ENCODE measurements at places on chromosomes 1 and 21.
A peak's percentile ranks its signal among the peaks of the same experiment; 100 is the strongest.

DNA sequence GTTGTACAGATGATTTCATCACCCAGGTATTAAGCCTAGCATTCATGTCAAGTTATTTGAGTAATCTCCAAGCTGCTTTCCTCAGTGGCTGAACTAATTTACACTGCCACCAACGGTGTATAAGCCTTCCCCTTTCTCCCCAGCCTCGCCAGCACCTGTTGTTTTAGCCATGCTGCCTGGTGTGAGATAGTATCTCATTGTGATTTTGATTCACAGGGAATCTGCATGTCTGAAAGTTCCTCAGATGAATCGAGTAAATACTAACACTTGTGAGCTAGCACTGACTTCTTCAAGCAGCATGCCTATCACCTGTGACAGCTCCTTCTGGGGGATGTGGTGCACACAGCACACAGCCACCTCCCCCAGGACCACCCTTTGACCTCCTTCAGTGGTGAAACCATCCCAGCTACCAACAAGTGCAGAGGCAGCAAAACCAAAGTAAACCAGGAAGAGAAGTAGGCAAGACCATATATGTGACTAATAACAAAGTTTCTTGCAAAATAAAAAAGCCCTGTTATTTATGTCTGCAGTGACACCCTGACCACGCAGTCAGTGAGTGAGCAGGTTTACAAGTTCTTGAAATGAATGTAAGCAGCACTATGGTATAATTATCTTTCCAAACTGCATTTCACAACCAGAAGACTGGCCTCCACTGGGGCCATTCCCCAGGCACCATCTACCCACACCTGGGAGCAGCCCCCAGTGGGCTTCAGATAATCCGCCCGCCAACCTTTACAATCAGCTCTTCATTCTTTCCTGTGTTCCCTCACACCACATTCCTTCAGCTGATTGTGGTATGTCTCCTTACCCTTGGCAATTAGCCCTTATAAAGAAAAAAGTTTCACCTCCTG, 173.8 kb downstream of the ETS2 start:
- peak; percentile 70 for DNase-seq

DNA sequence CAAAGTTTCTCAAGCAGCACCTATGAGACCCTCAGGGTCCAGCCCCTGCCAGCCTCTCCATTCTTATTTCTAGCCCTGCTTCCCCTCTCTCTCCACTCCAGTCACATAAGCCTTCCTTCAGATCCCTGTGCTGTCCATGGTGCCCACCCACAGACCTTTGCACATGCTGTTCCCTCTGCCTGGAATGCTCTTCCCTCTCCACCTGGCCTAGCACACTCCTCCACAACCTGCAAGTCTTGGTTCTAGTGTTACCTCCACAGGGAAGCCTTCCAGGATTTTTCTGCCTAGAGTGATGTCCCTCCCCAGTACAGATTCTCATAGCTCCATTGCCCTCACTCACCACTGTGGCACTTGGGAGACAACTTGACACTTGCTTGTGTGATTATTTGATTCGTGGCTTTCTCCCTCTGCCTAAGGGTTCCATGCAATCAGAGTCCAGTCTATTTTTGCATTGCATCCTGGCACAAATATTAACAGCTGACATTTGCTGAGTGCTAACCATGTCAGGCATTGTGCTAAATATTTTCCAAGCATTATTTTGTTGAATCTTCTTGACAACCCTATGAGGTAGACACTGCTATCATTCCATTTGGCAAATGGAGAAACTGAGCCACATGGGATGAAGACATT, 127.3 kb downstream of the SYF2 start:
- DNase-seq = no peak

DNA sequence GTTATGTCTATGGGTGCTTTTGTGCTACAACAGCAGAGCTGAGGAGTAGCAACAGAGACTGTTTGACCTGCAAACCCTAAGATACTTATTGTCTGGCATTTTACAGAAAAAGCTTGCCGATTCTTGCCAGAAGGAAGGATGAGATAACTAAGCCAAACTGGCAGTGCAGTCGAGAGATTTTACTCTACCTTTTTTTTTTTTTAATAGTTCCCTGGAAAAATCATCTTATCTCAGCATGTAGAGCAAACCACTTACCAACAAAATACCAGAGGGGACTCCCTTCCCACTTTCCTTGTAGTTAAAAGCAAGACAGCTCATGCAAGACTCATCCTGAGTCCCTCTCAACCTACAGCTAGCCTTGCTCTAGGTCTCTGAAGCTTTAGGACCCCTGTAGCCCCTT, 132.9 kb downstream of the SYT2 start:
- DNase-seq = peak; percentile 69

DNA sequence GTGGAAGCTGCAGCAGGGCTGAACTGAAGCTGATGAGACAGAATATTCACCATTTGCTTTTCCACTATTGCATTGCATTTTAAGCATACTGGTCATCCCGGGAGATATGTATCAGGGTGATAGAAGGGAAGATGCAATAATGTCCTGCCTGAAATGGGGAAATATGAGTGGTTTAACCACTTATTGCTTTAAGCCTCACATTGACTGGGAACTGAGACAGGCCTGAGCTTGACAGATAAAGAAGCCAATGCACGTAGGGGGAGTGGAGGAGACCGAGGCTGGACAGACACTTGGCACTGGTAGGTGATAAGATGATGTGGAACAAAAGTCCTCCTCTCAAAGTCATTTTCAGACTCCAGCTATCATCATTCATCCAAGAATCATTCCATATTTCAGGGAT, 911.7 kb upstream of the NCAM2 start:
- DNase-seq = peak; percentile 48

GRCh38 chr21:25373126-25374082, 233.9 kb downstream of the MRPL39 start:
- DNase-seq = no peak

- peak; percentile 25 for DNase-seq
Observed at GRCh38 chr1:22142315-22143064, 407 bp downstream of the WNT4 start.

DNA sequence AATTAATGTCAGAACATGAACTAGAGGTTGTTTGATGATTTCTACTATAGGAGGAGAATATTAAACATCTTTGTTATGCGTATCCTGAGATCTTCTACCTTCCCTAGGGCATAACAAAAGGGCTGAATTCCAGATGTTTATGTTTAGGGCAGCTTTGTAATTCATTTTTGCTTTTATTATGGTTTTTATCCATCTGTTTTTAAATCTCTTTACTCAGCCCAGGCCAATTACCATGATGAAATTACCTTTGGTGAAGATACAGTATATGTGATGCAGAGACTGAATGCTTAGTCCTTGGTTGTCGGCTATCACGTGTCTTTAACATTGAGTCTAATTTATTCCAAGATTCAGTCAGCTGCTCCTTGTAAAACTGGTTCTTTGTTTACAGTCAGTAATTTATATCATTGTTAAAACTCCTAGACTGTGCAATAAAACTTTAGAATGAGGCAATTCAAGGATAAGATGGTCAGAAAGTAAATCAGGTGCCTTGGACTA, 176.9 kb downstream of the CTH start:
- no peak for DNase-seq

DNA sequence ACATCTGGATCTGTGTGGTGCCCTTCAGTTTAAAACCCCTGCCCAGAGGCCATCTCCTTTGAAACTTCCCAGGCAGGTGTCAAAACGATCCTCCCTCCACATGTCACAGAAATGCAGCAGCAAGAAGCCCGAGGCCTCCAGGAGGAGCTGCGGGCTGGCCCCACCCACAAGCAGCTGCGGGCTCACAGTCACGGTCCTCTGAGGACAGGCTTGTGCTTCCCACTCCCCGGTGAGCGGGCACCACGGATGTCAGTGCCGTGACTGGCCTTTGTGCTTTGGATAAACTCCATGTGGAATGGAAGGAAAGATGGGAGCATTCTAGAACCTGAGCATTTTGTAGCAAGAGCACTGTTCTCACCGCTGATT, 65.8 kb downstream of the SIK1 start:
- no peak for DNase-seq

DNA sequence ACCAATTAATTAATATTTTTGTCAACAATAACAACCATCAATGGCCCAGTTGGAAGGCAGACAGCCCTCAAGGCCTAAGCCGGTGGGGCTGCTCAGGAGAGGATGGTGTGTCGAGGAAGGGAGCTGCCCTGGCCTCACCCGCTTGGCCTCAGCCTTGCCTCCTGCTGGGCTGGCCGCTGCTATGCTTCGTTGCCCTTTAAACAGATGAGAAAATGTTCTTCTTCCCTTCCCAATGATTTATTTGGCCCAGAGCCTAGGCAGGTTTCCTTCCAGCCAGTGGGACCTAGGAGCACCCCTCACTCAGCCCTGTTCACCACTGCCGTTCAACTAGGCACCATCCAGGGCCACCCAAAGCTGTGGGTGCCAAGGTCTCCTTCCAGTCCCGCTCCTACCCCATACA, 3.1 kb upstream of the ADGRB2 start:
- DNase-seq = no peak

- DNase-seq = peak; percentile 23
Observed at GRCh38 chr1:99264201-99265021, at the start of gene PLPPR4. Gene PLPPR4, plus strand, starts transcription at chr1:99264492. Its CDS starts 102 bp downstream, at chr1:99264594.

GRCh38 chr1:90174246-90174645, 179.3 kb downstream of the ZNF326 start:
- DNase-seq = no peak

- DNase-seq = no peak
Observed at GRCh38 chr1:111176678-111177077, 23.8 kb downstream of the DENND2D start.

- no peak for DNase-seq
Observed at GRCh38 chr1:101363891-101364318, 127.1 kb downstream of the S1PR1 start.

DNA sequence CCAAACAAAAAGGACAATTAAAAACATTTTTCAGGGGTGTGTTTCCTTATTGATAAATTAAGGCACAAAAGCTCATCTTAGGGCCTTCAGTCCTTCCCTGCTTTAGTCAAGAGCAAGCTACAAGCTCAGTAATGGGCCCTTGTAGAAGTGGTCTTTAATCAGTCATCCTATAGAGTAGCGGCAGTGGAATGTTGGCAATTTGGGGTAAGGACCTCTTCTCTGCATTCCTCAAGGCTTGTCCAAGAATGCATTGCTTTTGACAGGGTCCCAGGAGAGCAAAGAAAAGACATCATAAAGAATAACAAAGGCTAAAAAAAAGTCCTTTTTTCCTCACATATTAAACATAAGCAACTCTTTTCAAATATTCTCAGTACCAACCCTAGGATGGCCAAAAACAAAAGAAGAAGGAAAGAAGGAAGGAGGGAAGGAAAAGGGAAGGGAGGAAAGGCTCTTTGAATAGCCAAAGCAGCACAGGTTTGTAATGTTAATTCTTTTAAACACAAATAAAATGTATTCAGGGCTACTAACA, 27.3 kb upstream of the CAMK1G start:
- no peak for DNase-seq

GRCh38 chr1:225941187-225941941, at the start of gene LEFTY2:
Gene LEFTY2, minus strand, starts transcription at chr1:225941220. Its CDS starts 80 bp downstream, at chr1:225941140.
- DNase-seq = no peak

DNA sequence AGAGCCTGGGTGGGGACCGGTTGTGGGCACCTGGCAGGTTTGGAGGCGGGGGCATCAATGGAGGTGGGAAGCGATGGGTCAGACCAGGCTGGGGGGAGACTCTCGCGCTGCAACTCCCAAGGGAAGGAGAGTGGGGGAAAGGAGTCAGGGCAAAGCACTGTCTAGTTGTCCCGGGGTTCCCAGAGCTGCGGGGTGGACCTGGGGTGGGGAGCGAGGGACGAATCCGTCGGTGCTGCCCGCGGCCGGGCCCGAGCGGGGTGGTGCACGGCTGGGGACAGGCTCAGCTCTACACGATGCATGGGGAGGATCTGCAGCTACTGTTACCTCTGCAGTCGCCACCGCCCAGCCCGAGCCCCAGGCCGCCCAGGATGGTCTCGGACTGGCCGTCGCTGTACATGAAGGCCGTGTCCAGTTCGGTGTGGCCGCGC, 427 bp downstream of the AKR7A2 start:
- peak; percentile 22 for DNase-seq

DNA sequence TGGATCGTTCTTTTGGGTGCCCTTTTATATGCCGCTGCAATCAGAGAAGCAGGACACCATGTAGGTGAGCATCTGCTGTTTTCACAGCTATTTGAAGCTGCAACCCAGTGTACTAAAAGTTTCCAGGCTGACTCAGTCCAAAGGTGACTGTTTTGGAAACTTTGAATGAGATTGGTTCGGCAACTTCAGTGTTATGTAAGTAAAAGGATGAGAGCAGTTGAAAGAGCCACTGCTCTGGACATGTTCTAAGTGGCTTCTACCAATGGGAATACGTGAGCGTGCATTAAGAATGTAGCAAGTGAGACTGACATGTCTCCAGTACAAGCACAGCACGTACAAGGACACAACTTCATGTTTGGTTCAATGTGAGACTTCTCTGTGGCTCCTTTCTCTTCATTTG, 55.6 kb downstream of the DDR2 start:
- no peak for DNase-seq

DNA sequence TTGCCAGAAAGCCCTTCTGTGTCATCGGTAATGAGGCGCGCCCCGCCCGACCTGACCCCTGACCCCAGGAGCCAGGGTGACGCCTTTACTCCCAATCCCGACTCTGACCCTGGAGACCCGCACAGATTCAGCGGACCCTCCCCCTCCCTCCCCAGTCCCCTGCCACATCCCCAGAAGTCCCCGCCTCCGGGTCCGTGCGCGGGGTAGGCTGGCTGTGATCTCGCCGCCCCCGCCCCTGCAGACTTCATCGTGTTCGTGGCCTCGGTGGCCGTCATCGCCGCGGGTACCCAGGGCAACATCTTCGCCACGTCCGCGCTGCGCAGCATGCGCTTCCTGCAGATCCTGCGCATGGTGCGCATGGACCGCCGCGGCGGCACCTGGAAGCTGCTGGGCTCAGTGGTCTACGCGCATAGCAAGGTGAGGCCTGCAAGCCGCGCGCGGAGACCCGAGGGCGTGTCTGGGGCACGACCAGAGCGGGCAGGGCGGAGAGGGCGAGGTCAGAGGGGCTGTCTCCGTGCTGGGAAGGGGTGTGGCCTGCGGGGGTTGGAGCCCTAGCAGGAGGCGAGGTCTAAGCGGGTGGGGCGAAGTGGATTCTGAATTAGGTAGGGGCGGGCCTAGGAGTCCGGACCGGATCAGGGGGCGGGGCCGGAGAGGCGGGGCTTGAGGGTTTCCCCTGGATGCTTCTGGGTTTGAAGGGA, 34.8 kb downstream of the KCNQ4 start:
- DNase-seq = peak; percentile 97

GRCh38 chr1:10594595-10595223, 120.0 kb downstream of the PEX14 start:
- DNase-seq = no peak

DNA sequence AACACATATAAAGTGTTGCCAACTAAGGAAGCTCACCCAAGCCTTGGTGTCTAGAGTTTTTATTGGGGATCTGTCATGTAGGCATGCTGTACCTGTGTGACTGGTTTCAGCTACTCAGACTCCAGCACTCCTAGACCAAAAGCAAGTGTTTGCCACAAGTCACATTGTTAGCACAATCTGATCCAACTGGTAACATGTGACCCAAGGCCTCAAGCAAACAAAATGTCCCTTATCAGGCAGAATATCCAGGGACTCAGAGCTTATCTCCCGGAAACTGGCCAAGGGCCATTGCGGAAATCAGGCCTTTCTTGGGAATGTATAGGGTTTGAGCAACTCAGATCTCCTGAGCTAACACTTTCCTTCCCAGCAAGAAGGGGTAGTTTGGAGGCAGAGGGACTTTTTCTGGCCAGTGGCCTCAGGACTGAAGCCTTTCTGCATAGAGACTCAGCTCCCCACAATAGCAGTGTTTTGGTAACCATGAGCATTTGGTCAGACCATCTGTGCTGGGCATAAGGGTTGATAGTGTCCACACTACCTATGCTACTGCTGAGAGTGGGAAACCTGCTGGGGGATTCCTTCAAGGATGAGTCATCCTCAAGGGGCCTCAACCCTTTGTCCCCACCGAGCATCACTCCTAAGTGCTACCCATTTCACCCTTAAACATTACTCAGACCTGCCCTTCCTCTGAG, 29.6 kb downstream of the NHLH2 start:
- DNase-seq = no peak

GRCh38 chr21:44448651-44449131, 6.6 kb upstream of the LRRC3 start:
- no peak for DNase-seq

All from hematopoietic multipotent progenitor cell treated with erythropoietin and hydrocortisone succinate and interleukin-3 and kit ligand, for 6 days (in vitro differentiated cells).